NCI-H748 treated with DMSO at 0.1 percent for 48 hours (cell line): ENCODE measurements at places on chromosomes 7 and 10.

DNA sequence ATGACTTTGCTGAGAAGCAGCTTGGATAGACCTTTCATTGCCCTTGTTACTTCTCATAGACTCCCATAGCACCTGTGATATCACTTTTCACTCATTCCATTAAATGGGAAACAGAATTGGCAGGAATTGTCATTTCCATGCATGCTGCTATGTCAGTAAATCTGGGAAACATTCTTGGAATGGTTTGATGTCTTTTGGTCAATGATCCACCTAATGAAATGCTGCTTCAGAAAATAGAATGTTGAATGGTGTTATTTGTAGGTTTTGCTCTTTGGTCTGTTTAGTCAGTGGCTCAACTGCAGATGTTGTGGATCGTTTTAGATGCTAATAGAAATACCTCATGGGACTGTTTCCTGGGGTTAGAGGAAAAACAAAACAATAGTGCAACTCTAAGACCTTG lies 127.8 kb downstream of the PLPP4 start:
- DNase-seq = no peak

- DNase-seq = no peak
These were observed 671 bp upstream of the CHST3 start for GRCh38 chr10:71963351-71964097.

DNA sequence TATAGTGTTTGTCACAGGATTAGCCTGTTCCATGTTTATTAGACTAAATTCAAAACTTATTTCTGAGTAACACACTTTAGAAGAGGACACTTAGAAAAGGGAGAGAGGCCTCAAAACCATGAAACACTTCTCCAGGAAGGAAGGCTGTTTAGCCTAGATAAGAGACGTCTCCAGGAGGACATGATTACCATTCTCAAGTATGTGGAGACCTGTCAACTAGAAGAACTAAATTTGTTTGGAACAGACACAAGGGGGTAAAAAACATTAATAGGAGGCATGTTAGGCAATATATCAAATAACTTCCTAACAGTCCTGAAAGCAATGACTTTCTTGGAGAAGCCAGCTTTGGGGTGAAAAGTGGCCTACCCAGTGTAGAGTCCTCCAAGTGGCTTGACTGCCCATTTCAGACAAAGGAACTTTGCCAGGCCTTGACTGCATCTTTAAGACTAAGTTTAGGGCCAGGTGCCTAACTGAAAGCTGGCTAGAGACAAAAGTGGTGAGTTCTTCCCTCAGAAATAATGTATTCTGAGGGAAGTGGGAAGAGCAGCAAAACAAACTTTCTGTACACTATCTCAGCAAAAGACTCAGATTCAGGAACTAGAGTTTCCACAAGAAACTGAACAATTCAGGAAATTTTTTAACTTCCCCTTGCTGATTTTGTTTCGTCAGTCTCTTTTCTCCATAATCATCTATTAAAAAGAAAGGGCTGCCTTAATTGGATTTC lies 11.8 kb downstream of the NCOA4 start:
- no peak for DNase-seq

GRCh38 chr10:69952821-69953221 lies 99.8 kb upstream of the MACROH2A2 start:
- DNase-seq = no peak

DNA sequence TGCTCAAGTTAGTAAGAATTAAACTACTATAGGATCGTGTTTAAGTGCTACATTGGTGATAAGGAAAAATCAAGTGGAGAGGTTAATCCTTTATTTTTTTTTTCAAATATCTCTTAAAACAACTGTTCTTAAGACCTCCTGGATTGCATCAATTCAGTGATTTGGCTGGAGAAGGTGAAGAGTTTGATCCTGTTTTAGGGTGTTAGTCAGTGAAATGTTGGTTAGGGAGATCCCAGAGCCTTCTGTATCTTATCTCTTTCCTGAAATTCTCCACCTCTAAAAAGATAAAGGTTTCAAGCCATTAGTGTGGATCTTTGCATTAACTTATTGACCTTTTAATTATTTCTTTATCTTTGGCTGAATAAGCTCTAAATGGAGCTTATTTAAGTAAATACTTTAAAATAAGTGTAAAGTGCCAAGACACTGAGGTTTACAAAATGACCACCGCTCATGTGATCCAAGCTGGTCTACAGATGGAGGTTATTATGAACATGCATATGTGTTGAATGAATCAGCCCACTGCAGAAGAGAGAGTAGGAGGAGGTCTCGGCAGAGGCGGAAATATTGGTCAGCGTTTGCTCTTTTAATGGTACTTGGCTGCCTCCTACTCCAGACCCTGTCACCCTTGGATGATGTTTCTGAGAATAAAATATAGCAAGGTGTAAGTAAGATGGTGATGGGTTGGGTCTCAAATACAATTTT lies 51.8 kb upstream of the BMPER start:
- no peak for DNase-seq

DNA sequence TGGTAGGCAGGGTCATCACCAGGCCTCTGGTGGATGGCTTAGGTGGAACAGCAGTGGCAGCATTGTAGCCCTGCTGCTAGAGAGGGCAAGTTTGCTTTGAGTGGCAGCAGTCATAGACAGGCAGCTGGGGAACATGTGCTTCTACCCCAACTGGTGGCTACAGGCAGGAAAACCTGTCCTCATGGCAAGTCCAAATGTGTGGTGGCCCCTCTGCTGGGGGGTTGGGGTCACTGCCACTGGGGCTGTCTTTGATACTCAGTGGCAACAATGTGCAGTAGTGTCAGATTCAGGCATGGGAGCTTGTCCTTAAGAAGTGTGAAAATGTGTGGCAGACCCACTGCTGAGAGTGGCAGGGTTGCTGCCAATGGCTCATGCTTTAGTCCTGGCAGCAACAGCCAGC lies 186.2 kb upstream of the NPSR1 start:
- DNase-seq = no peak

- DNase-seq = no peak
These were observed 161.1 kb downstream of the PRKAG2 start for GRCh38 chr7:151715666-151716315.

DNA sequence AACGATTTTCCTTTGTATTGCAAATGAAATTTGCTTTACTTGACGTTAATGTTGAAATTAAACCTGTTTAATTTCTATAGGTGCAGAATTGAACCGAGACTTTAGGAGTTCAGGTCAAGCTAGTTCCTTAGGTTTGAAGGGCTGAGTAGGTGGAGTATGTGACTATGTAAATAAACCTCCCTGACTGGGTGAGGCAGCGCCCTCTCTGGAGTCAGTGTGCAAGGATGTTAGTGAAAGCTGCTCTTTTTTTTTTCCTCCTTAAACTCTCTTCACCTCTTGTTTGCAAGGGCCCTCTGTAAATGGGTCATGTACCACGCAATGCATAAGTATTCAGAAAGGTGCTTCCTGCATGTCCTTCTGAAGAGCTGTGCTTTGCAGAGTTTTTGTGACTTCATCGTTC lies 33.8 kb downstream of the GALNT17 start:
- no peak for DNase-seq

- DNase-seq = no peak
These were observed 129.9 kb downstream of the CFAP58 start for GRCh38 chr10:104483582-104483981.

DNA sequence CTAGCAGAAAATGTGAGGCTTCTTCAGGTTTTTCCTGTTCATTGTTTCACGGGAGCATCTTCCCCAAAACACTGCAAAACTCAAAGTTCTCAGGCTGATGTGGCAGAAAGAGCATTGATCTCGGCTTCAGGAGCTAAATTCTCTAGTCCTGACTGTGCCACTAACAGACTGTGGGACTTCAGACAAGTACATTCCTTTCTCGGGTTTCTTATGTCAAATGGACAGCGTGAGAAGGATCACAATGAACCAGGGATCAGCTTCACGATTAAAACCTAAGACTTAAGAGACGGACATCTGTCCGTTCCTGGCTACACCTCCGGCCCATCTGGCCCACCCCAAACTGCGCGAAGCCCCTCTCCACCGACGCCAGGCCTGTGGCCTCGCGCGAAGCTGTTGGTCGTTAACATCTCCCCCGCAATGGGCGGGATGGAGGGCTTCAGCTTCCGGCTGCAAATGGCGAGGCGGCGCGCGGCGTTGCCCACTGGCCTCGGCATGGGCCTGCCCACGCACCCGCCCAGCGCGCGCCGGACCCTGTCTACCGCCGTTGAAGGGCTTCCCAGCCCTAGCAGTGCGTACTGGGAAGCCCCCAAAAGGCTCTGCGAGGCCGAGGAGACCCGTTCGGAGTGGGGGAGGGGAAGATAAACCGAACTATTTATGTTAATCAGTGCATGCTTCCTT lies 549 bp upstream of the DDX50 start:
- peak; percentile 19 for DNase-seq

- DNase-seq = peak; percentile 34
These were observed 10.5 kb downstream of the SKAP2 start for GRCh38 chr7:26853788-26854393.

DNA sequence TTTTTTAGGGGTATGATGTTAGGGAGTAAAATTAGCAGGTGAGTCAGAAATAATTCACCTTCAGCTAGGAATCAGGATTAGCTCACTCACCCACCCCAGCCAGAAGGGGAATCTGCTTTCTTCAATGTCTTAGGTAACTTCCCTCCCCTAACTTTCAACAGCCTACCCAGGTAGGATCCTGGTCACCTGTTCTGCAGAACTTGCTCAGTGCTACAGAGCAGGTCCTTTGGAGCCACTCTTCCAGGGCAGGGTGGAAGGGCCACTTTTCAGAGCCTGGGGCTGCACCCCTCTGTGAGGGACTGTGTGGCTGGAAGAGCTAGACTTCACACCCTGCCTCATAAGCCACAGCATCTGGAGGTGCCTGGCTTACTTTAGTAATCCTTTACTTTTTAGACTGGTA lies 58.1 kb downstream of the SHH start:
- DNase-seq = no peak

DNA sequence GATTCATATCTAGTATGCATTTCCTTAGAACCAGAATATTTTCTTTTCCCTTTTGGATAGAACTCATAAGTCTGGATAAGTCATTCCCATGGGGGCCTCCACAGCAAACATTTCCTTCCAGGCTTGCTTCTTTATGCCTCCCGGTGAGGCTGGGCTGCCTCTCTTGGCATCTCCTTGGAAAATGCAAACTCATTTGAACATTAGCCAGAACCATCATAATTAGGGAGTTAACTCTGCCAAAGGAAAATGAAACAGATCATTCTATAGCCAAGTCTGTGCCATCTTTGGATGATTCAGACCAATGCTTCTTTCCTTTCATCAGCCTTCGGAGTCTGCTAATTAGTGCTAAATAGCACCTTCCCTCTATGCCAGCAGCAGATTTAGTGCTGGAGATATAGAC lies 81.1 kb downstream of the PLPP4 start:
- DNase-seq = no peak

DNA sequence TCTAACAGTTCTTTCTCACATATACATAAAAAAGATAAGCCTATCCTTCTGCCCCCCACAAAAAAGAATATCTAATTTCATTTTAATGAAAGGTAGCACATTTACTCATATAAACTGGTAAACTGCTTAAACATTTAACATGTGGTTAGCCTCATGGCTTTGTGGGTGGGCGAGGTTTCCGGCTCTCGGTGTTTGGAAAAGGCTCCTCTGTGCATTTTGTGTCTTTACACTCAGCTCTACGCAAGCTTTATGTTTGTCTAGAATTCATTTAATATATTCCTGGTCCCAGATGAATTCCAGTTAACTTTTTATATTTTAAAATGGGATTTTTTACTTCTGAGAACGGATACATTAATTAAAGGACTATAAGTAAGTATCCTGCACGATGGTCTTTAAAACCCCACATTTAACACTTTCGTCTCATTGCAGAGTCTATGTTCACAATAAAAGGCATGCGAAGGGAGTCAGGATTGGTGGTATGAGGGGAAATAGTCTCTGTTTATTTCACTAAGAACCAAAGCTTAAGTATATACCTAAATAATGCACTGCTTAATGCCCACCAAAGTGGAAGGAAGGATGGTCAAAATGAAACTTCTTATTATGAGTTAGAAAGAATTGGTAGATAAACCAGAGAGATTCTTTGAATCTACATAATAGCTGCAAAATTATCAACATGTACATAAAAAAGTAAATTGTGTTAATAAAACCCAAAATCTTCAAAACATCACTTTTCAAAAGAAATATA lies 197.2 kb downstream of the CRPPA start:
- DNase-seq = no peak

DNA sequence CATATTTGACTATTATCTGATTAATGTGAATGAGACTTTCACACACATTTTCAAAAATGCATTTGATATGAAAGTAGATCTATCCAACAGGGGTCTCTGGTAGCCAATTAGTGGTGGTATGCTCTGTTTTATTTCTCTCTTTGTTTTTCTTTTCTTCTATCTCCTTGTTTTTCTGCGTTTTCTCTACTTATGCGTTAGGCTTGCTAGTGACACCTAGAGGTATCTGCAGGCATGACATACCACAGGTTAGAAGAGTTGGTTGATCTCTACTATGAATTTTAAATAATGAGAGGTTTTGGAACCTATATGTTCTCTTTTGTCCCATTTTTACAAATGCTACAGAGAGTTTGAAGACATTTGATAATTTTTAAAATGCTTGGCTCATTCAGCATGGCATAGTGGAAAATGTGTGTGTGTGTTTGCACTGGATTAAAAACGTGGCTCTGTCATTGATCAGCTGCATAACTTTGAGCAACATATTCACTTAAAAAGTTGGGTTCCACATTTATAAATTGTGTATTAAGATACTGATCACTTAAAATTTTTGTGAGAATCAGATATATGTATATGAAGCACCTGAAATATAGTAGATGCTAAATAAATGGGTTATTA lies 28.1 kb upstream of the PLXDC2 start:
- no peak for DNase-seq

GRCh38 chr7:81715984-81716588 lies 53.8 kb downstream of the HGF start:
- DNase-seq = no peak
